ENCODE measurements at places on chromosomes 2 and 18.
A peak's percentile ranks its signal among the peaks of the same experiment; 100 is the strongest.

GRCh38 chr2:14544247-14544646, 88.3 kb upstream of the LRATD1 start:
- no peak for DNase-seq

DNA sequence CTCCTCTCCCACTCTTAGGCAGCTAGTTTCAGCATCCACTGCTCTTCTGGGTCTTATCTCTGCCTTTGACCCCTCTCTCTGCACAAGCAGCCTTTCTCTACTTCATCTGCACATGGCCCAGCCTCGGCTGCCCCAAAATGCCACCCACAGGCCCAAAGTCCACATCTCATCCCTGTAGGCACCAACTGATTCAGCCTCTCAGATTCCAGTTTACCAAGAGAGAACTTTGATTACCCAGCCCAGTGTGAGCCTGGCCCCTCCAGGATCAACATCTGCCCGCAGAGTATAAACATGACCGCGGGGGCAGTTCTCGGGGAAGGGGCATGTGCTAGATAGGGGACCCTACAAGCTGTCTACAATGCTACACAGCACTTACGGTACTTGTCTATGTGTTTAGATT, 141.7 kb downstream of the RTN4 start:
- DNase-seq, result no peak

- DNase-seq, result no peak
These were observed 21.0 kb upstream of the ZBTB7C start for GRCh38 chr18:48430150-48430549.

GRCh38 chr2:22355816-22356433, 1029.1 kb upstream of the KLHL29 start:
- peak; percentile 32 for DNase-seq

GRCh38 chr18:51998711-51999110, 341.3 kb upstream of the DCC start:
- DNase-seq, result peak; percentile 33

- DNase-seq, result peak; percentile 14
These were observed 293.6 kb upstream of the THUMPD2 start for GRCh38 chr2:40072442-40073232.

DNA sequence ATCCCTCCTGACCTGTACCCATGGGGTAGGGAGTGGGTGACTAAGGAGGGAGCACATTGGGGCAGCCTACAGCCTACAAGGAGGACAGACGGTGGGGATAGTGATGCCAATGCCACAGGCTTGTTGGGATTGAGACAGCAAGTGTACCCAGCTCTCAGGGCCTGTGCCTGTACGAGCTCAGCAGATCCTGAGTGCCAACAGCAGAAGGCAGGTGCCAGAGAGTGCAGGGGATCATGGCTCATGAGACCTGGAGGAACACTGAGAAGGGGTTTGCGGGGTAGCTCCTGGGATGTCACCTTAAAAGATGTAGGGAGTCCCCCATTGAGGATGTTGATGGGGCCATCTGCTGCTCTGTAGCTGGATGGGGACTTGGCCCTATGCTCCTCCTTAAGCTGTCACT, 10.3 kb upstream of the SNED1 start:
- no peak for DNase-seq

DNA sequence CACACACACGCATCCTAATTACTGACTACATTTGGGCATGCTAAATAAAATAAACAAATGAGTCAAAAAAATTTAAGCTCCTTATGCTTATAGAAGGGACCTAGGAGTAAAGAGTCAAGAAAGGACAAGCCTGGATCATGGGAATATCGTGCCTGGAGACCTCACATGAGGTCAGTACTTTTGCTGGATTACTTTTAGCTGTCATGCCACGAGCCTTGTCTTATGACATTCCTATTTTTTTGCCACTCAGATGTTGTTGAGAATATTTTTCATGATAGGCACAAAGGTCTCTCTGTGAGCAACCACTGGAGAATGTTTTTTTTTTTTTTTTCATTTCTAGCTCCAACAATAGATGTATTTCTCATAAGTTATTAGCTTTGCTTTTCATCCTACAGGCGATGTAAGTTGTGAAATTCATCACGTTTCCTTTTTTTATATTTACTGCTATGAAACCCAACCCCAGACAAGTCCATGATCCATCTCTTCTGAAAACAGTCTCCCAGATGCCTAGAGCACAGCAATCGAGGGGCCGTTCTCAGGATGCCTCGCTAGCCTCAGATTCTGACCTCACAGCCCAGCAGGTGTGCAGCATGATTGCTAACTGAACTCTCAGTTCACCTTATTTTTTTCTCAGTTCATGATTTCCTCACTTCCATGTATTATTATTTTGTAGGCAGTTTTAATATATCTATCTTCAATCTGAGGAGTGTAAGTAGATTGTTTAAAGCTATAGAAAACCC, 464.5 kb downstream of the IRS1 start:
- DNase-seq, result peak; percentile 32

GRCh38 chr2:85710687-85711577, 16.8 kb downstream of the GNLY start:
- no peak for DNase-seq

DNA sequence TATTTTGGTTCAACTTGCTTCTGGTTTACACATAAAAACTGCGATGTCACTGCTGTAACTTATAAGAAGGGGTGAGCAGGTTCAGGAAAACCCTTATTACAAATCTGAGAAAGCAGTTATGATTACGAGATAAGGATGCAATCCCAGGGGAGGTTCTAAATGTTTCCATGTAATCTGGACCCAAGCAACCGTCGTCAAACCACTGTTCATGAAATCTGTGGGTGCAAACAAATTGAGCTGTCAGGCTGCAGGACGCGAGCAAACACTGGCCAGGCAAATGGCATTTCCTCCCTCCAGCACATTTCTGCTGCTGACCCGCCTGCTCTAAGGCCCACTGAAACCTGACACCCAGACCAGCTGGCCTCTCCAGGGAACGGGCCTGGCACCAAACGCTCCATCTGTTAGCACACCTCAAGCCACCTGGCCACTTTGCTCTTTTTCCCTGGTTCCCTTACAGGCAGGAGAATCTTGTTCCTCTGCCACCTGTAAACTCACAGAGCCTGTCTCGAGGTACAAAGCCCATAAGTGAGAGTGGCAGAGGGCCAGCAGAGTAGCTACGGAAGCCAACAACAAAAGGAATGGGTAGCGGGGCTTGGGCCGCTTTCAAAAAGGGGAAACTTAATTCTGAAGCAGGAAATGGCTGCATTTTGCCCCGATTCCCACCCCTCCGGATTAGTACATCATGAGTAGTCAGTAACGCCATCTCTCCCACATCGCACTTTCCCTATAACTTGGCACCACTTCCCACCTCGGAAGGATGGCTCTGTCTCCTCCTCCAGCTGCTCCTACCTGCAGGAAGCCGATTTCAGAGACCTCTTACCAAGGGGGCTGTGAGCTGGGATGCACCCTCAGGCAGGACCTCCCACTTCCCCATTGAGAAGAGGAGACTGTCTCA, 26.5 kb downstream of the CRACDL start:
- DNase-seq, result peak; percentile 84

GRCh38 chr2:118954297-118955060, 12.5 kb downstream of the MARCO start:
- DNase-seq, result peak; percentile 50

- no peak for DNase-seq
These were observed 5.7 kb downstream of the MAL start for GRCh38 chr2:95031076-95031725.

- no peak for DNase-seq
These were observed 105.8 kb downstream of the RIT2 start for GRCh38 chr18:43009674-43010073.

- DNase-seq, result no peak
These were observed 751 bp upstream of the NMI start for GRCh38 chr2:151289972-151290866.

GRCh38 chr18:46184727-46185126, 80.5 kb downstream of the HAUS1 start:
- no peak for DNase-seq

- DNase-seq, result no peak
These were observed 18.3 kb downstream of the GYPC start for GRCh38 chr2:126674075-126674744.

DNA sequence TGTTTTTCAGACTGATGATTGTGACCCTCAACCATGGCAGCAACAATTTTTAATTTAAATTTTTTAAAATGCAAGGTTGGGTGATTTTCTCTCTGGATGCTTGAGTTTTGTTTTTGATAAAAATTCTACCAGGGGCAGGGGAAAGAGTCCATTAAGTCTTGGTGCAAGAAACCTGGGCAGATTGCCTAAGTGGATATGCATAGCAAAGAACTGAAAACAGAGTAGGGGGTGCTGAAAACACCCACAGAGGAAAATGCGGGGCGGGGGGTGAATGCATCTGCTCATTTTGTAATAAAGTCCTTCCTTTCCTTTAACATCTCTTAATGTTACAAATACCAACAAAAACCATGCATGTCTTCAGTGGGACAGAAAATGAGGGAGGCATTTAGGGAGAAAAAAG, 138.0 kb downstream of the NEDD4L start:
- no peak for DNase-seq

- DNase-seq, result no peak
These were observed 38.8 kb downstream of the NRP2 start for GRCh38 chr2:205721057-205721449.

GRCh38 chr2:17756668-17757067, 2.7 kb downstream of the GEN1 start:
- no peak for DNase-seq

DNA sequence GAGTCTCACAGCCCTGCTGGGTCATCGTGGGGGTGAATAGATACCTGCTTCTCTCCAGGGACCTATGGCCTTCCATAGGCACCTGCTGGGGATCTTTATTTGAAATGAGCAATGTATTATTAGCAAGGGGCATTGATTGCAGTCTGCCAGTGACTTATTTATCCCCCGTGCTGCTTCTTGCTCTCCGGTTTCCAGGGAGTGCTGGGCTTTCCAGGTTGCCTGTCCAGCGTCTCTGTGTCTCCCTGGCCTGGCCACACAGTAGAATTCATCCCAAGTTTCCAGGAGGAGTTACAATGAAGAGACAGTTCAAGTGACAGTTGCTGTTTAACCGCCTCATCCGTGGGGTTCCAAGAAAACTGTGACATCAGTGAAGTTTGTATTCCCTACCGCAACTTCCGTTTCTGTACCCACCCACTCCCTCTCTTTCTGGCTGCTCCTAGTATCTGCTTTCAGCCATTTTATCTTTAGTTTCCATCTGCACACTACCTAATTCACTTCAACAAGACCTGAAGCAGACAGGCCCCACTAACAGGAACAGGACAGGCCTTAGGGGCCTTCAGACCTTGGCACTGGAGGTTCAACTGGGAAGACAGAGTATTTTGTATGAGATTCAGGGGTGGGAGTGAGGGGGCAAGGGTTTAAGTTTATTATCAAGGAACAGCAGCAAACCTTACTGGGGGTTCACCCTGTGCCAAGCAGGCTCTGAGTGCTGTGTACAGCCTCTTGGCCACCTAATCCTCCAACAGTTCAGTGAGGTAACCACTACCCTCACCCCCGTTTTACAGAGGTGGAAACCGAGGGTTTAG, 134.8 kb downstream of the PRKCE start:
- DNase-seq, result no peak

- DNase-seq, result no peak
These were observed 126.4 kb upstream of the CD226 start for GRCh38 chr18:70074116-70074515.

GRCh38 chr2:222572751-222573174, 83.1 kb downstream of the FARSB start:
- peak; percentile 25 for DNase-seq
